Osteocyte (in vitro differentiated cells): ENCODE measurements at places on chromosomes 16 and 17.

DNA sequence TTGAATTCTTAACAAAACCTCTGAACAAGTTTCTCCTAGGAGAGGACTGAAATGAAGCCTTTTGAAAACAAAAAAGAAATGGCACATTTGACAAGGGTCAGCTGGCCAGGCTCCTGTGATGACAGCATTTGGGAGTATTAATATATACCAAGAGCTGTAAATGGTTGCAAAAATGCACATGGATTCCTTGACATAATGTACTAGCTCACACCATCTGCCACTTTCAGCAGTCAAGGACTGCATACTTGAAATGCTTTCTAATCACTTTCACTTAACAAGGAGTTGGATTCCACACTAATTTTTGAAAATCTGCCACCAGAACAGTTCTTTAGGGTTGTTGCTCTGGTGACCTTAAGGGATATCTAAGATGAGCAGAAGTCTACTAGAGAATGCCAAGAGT lies 236.7 kb upstream of the TOX3 start:
- no peak for DNase-seq

- DNase-seq, result no peak
Observed at GRCh38 chr16:65570261-65570660, 448.4 kb upstream of the CDH11 start.

DNA sequence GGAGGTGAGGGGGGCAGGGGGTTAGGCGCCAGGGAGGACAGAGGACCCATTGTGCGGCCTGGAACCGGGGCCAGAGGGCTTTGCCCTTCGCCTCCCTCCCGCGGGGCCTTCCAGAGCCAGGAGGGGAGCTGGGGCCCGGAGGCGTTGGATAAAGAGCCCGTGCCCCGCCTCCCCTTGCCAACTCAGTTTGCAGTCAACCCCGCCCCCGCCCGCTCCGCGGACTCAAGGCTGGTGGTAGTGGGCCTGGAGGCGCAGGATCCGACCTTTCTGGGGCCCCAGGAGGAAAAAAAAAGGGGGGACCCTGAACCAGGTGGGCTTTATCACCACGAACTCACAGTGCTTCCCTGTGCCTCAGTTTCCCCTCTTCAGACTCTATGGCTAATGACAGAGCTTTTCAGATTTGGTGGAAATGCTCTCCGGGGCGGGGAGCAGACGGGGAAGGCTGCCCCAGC lies 2.0 kb upstream of the SPHK1 start:
- no peak for DNase-seq

DNA sequence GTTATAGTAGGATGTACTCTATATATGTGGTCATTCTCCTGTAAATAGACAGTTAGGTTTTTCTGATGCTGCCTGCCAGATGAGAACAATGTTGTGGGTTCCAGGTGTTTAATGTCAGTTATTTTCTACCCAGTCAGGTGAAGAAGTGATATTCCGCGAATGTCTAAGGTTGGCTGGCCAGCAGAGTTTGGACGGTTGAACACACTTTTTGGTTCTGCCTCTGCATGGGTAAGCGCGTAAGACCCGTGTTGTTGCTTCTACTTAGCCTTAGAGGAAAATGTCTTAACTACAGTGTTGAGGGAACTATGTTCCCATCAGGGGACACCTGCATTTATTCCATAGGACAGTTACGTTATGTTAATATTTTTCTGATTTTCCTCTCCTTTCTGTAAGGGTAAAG lies 162.6 kb downstream of the MAP2K6 start:
- no peak for DNase-seq

DNA sequence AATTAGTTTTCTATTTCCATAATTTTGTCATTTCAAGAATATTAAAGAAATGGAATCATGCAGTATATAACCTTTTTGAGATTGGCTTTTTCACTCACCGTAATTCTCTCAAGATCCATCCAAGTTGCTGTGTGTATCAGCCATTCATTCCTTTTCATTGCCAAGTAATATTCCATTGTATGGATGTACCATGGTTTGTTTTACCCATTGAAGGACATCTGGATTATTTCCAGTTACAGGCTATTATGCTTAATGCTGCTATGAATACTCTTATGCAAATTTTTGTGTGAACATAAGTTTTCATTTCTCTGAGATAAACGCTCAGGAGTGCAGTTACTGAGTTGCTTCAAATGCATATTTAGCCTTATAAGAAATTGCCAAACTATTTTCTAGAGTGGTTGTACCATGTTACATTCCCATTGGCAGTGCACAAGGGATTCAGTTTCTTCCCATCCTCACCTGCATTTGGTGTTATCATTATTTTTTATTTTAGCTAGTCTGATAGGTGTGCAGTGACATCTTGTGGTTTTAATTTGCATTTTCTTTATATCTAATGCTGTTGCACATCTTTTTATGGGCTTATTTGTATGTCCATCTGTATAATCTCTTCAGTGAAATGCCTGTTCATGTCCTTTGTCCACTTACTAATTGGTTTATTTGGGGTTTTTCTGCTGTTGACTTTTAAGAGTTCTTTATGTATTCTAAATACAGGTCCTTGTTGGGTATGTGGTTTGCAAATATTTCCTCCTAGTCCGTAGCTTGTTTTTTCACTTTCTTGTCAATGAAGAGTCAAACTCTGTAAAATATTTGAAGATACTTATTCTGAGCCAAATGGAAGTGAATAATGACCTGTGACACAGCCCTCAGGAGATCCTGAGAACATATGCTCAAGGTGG lies 32.7 kb downstream of the BMERB1 start:
- no peak for DNase-seq
